Myocyte (in vitro differentiated cells): ENCODE measurements at places on chromosomes 2 and 18. TPM values are rescaled to one million over a fixed set of nuclear protein-coding genes. Genes with fewer than 3 reads are reported as not detected.

DNA sequence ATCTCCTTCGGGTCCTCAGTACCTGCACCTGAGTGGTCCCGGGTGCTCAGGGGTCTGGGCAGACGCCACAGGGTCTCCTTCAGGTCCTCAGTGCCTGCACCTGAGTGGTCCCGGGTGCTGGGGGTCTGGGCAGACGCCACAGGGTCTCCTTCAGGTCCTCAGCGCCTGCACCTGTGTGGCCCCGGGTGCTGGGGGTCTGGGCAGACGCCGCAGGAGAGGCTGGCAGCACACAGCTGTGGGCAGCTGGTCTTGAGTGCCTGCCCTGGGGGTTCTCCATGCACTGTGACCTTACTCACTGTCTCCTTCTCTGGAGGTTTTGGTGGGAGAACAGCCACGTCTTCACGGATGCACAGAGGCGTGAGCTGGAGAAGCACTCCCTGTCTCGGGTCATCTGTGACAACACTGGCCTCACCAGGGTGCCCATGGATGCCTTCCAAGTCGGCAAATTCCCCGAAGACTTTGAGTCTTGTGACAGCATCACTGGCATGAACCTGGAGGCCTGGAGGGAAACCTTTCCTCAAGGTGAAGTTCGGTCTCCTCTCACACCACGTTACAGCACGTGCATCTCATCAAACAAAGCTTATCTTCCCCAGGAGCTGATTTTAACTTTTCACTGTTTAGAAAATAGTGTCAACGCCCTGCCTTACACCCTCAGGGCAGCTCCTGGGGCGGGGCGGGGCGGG, 82.6 kb downstream of the TPO start:
- DNase-seq: no peak

- no peak for DNase-seq
Observed at GRCh38 chr2:153657651-153658050, 179.1 kb upstream of the RPRM start.

DNA sequence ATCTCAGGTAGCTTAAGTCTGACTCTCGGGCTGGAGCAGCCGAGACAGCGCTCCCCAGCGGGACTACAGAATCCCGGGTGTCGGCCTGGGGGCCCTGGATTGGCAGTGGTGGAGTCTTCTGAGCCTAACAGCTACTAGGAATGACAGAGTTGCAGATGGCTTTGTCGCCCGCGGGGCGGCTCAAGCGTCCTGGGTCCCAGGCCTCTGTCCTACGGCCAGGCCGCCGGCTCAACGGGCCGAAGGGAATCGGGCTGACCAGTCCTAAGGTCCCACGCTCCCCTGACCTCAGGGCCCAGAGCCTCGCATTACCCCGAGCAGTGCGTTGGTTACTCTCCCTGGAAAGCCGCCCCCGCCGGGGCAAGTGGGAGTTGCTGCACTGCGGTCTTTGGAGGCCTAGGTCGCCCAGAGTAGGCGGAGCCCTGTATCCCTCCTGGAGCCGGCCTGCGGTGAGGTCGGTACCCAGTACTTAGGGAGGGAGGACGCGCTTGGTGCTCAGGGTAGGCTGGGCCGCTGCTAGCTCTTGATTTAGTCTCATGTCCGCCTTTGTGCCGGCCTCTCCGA, 8.8 kb downstream of the SIX2 start:
- DNase-seq: no peak

DNA sequence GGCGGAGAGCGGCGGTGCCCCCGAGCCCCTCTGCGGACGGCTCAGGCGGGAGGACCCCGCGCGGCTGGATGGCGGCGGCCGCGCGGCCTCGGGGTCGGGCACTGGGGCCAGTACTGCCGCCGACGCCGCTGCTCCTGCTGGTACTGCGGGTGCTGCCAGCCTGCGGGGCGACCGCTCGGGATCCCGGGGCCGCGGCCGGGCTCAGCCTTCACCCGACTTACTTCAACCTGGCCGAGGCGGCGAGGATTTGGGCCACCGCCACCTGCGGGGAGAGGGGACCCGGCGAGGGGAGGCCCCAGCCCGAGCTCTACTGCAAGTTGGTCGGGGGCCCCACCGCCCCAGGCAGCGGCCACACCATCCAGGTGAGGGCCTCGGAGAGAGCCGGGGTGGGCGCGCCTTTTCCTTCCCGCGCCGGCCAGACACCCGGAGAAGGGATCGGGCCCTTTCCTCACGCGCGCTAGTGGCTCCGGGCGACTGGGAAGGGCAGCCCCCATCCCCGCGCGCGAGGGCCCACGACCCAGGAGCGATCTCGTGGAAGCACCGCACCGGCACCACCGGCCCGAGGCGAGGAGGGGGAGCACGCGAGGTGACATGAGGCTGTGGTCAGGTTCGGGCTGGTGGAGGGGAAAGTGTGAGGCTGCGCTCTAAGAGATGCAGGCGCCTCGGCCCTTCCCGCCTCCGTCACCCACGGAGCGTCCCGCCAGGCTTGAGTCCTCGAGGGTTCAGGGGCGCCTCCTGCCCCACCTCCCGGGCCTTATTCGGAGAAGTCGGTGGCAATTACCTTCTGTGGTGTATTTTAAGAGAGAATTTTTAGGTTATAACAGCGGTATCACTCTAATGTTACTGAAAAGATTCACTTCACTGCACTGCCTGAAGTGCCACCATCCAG, 607 bp downstream of the LAMA3 start:
- DNase-seq: no peak

- peak; percentile 43 for DNase-seq
Observed at GRCh38 chr2:182406221-182406620, 20.6 kb downstream of the PDE1A start.

DNA sequence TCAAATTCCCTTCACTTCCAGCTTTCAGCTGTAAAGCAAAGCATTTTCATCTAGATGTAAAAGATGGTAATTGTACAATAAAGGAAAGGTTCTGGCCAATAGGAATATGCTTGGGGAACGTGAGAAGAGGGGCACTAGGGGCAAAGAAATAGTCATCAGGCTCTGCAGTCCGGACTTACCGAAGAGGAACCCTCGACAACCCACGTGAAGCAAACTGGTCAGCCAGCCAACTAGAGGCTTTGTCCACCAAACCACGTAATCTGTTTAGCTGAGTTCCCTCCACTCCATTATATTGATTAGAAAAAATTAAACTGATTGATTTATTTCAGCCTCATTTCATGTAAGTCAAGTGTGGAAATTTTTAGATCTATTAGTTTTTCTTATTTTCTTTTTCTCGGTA, 300.4 kb upstream of the FANCL start:
- no peak for DNase-seq

- no peak for DNase-seq
Observed at GRCh38 chr18:11689669-11690565, 853 bp downstream of the GNAL start.

DNA sequence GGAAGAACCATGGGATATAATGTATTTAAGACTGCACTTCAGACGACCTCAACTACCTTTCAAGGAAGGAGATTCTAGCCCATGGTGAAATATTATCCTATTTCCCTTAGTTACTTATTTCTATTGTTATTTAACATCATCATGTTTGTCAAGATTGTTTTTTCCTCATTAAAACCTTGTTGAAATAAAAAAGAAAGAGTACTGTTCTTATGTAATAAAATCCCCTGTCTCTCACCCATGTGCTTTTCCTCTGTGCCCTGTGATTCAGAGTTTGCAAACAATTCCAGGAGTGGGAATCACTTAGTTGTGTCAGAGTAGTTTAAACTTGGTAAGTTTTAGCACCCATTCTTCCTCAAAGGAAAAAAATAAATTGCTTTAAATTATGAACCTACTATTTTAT, 43.6 kb downstream of the ERBB4 start:
- DNase-seq: no peak

DNA sequence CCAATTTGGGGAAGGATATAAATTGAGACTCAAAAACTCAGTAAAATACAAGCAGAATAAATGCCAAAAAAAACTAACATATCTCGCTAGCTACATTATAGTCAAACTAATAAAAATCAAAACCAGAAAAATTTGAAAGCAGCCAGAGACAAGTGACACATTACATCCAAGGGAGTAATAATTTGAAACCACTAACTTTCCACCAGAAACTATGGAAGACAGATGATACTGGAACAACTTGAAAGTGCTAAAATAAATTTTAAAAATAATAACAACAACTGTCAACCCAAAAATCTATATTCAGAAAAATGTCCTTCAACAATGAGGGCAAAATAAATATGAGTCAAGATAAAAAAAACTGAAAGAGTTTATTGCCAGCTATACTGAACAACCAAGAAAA, 110.7 kb downstream of the EVA1A start:
- DNase-seq: no peak

DNA sequence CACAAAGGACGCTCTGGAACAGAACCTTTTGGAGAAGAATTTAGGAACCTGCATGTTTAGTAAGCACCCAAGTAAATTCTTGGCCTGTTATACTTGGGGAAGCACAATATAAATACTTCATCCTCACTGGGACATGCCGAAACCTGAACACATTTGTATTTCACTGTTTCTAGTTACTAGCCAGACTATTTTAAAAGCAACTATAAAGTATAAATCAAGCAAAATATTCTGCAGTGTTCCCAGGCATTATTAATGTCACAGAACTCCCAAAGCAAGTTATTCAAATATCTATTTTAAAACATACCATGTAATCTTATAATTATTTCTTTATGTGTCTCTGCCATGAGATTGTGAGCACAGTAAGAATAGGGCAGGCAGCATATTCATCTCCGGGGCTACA, 54.8 kb downstream of the CALCRL start:
- no peak for DNase-seq

DNA sequence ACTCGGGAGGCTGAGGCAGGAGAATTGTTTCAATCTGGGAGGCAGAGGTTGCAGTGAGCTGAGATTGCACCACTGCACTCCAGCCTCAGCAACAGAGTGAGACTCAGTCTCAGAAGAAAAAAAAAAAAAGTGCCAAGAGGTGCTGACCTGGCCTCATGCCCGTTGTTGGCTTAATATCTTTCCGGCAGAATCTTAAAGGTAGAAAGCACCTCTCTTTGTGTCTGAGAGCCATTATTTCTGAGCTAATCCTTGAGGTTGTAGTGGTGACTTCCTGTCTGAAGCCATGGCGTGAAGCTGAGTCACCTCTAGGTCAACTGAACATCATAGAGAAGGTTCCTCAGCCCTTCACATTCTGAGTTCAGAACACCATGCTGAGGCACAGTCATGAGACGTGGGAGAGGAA, 60.4 kb downstream of the WDSUB1 start:
- no peak for DNase-seq

GRCh38 chr18:73645160-73645715, 502.4 kb downstream of the FBXO15 start:
- no peak for DNase-seq

GRCh38 chr2:229922449-229923386, at the start of gene FBXO36:
FBXO36 (plus strand) TSS chr2:229922503; CDS start chr2:229922514, 11 bp downstream.
- peak; percentile 64 for DNase-seq

GRCh38 chr2:231015478-231015877, 19.6 kb downstream of the SPATA3 start:
- DNase-seq: no peak

DNA sequence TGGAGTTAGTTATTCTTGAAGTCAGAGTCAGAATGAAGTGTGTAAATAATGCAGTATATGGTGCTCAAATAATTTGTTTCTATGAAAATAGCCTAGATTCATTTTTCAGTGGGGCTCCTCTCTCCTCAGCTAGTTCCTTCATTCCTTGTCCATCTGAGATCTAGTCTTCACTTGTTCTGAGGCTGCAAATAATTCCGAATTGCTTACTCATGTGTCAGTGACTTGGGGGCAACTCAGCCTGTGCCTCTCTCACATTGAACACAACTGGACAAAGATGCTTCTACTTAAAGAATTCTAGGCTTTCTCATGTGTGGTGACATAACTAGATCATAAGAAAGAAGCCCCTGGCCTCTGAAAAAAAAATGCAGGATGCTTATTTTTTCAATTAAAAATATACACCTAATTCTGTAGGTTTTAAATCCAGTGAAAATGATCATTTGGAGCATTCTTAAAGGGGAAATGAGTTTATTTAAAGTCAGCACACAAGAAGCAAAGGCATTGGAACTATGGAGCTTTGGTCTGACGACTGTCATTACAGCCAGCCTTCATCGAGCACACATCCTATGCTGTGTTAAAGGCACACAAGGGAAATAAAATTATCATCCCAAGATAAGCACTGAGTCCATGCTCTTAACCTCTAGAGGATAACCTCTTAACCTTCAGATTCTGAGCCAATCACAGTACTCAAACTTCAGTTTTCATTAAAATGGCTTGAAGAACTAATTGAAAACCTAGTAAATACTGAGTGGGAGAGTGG, 24.8 kb upstream of the SCN7A start:
- no peak for DNase-seq

GRCh38 chr2:195945056-195945455, 123.6 kb downstream of the DNAH7 start:
- DNase-seq: no peak

DNA sequence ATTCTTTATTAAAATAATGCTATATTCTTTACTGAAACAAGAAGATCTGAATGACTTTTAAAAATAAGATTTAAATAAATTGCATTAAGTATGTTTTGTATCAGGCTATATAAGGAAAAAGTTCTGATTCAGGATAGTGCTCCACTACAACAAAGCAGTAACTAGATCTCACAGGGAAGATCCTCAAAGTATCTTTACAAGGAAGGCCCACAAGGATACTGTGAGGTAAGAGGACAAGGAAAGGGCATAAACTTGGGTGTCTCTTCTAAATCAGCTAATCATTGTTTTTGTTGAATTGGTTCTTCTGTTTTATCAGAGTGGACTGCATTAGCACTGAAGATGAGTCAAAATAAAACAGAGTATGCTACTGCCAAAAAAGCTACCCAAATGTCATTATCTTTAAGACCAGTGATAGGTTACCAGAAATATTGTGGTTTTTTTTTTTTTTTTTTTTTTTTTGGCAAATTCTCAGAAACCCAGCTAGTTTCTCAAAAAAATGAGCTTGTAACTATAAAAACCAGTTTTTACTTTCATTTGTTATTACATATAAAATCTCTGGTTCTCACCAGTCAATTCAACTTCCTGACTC, 160.9 kb downstream of the BAZ2B start:
- no peak for DNase-seq

- no peak for DNase-seq
Observed at GRCh38 chr2:232888839-232889529, 18.9 kb downstream of the SNORC start.

DNA sequence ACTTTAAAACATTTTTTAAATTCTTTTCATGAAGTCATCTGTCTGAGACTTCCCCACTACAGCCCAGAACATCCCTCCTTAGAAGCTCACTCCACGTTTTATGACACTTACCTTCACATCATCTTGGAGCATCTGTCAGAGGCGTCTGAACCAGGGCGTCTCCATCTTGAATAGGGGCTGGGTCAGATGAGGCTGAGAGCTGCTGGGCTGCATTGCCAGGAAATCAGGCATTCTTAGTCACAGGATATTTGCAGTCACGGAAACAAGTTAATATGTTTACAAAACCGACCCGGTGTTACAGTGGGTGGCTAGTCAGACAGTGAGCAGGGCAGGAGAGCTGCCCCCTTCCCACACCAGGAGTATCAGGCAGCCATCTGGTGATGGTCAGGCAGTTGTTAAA, 456.5 kb downstream of the FBXO15 start:
- no peak for DNase-seq

The ABCG8 gene
- total RNA-seq: not detected in 2 replicates

The ELOA2 gene
- total RNA-seq: not detected in 2 replicates

The BARD1 gene
- total RNA-seq: 7.0 and 10.3 TPM in 2 replicates

The XIRP2 gene
- total RNA-seq: 9.4 and 35.7 TPM in 2 replicates

The REG3G gene
- total RNA-seq: not detected in 2 replicates

The EVX2 gene
- total RNA-seq: not detected in 2 replicates

The ARHGAP15 gene
- total RNA-seq: not detected in 2 replicates

The KCNJ13 gene
- not detected in 2 replicates for total RNA-seq

The SETBP1 gene
- total RNA-seq: 2.2 and 3.3 TPM in 2 replicates
